ENCODE measurements at places on chromosomes 6 and 20.

- no peak for DNase-seq
Measured at GRCh38 chr6:22056398-22056797, 240.4 kb downstream of the PRL start.

GRCh38 chr20:56465997-56466396 lies 2.4 kb upstream of the RTF2 start:
- no peak for DNase-seq

GRCh38 chr6:4272996-4273395 lies 137.6 kb upstream of the ECI2 start:
- DNase-seq = no peak

- no peak for DNase-seq
Measured at GRCh38 chr6:64233746-64234145, 598.1 kb downstream of the PHF3 start.

DNA sequence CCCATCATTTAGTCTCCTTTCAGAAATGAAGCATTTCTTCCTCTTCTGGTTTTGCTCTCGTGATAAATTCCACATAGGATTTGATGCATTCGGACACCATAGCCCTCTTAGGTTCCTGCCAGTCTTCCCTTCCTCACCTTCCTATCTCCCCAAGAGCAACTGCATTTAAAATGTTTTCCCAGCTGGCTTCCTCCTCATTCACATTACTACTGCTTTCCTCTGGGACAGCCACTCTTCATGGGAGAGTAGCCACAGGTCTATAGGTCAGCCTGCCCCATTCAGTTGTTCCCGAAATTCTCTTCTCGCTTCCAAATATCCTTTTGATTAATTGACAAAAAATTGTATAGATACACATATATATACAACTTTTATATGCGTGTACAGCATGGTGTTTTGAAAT lies 214.2 kb upstream of the PDE10A start:
- no peak for DNase-seq

GRCh38 chr6:103798166-103798565 lies 1061.6 kb downstream of the HACE1 start:
- no peak for DNase-seq

- DNase-seq = no peak
Measured at GRCh38 chr6:305371-306206, 13.3 kb downstream of the DUSP22 start.

GRCh38 chr6:81241126-81242041 lies 511.1 kb downstream of the TENT5A start:
- DNase-seq = no peak

DNA sequence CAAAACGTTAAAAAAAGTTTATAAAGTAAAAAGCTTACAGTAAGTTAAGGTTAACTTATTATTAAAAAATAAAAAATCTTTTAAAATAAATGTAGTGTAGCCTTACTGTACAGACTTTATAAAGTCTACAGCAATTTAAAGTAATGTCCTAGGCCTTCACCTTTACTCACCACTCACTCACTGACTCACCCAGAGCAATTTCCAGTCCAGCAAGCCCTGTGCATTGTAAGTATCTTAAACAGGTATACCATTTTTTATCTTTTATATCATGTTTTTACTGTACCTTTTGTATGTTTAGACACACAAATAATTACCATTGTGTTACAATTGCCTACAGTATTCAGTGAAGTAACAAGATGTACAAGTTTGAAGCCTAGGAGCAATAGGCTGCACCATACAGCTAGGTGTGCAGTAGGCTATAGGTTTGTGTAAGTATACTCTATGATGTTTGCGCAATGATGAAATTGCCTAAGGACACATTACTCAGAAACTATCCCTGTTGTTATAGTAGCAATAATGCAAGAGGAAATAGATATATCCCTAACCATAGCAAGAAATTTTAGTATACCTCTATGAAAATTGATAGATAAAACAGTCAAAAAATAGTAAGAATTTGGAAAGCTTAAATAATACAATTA lies 39.5 kb downstream of the FBXO5 start:
- DNase-seq = no peak

GRCh38 chr20:55472704-55473103 lies 532.6 kb downstream of the CBLN4 start:
- DNase-seq = peak; percentile 14

DNA sequence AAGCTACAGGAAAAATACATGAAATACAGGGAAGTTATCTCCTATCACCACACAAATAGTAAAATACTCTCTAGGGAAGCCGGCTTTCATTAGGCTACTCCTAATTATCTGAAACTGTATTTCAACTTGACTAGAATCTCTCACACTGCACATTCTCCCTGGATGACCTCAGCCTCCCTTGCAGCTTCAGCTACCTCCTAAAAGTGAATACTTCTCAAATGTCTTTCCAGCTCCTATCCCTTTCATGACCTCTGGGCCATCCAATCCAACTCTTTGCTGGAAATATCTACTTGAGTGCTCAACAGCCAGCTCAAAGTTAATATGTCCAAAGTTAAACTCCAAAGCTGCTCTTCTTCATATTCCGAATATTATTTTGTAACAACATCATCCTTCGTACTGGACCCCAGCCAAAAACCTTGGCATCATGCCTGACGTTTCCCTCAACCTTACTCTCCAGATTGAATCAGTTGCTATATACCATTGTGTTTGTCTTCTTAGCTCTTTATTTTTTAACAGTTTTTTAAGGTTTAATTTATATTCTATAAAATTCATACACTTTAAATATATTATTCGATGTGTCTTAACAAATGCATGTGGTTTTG lies 29.4 kb upstream of the KIF6 start:
- no peak for DNase-seq

DNA sequence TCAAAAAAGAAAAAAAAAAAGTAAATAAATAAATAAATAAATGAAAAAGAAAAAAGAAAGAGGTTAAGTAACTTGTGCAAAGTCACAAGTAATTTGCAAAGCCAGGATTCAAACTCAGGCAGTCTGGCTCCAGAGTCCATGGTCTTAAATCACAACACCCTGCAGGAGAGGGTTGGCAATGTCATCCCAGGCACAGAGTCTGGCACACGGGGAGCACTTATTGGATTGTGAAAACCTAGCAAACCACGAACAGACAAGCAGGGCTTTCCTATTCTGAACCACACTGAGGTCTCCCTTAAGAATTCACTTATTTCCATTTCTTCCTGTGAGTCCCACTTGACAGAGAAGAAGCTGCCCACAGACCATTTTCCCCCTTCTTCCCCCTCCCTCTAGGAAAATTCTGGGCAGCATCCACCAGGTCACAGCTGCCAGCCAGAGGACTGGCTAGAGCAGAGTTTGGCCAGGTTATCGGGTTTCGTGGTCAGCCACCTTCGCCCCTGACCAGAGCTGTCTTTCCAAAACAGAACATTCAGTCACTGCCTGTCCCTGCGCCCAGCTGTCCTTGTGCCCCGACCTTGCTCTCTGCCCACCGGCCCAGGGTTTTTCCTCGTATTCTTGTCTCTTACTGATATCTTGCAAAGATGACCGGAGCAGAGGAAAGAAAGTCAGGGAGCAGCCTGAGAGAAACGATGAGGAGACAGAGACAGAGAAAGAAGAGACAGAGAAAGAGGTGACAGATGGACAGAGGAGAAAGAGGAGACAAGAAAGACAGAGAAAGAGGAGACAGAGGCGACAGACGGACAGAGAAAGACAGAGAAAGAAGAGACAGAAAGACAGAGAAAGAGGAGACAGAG lies 106.4 kb upstream of the PTPN1 start:
- DNase-seq = no peak

- no peak for DNase-seq
Measured at GRCh38 chr6:7895125-7895423, 15.5 kb downstream of the TXNDC5 start.

DNA sequence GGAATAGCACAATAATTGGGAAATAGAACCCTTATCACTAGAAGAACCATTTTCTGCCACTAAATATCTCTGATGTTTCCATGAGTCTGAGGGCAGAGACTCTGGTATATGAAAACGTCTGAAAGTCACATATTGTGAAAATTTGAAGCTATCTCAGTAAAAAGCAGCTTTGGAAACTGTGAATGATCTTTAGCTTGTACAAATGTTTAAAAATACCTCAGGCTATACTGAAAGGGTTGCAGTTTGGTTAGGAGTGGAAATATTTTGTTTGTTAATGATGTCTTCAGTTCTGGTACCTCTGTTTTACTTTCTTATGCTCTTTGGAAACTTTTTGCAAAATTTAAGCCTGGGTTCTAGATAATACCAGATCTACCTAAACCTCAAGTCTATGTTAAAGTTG lies 135.0 kb downstream of the SLC16A10 start:
- DNase-seq = no peak

- DNase-seq = no peak
Measured at GRCh38 chr6:144767051-144767450, 481.9 kb downstream of the UTRN start.

GRCh38 chr6:1412901-1413300 lies 23.5 kb downstream of the FOXF2 start:
- no peak for DNase-seq

- no peak for DNase-seq
Measured at GRCh38 chr6:146803601-146804000, 204.8 kb downstream of the ADGB start.

- no peak for DNase-seq
Measured at GRCh38 chr20:31581391-31581790, 23.7 kb upstream of the ID1 start.

- no peak for DNase-seq
Measured at GRCh38 chr20:37574199-37574890, 46.7 kb upstream of the BLCAP start.

- DNase-seq = no peak
Measured at GRCh38 chr6:31710523-31711219, 4.0 kb downstream of the LY6G6F start.

- DNase-seq = no peak
Measured at GRCh38 chr20:61760321-61760720, 305.4 kb downstream of the TAF4 start.

GRCh38 chr6:39498096-39498495 lies 175.6 kb upstream of the KCNK16 start:
- DNase-seq = no peak

DNA sequence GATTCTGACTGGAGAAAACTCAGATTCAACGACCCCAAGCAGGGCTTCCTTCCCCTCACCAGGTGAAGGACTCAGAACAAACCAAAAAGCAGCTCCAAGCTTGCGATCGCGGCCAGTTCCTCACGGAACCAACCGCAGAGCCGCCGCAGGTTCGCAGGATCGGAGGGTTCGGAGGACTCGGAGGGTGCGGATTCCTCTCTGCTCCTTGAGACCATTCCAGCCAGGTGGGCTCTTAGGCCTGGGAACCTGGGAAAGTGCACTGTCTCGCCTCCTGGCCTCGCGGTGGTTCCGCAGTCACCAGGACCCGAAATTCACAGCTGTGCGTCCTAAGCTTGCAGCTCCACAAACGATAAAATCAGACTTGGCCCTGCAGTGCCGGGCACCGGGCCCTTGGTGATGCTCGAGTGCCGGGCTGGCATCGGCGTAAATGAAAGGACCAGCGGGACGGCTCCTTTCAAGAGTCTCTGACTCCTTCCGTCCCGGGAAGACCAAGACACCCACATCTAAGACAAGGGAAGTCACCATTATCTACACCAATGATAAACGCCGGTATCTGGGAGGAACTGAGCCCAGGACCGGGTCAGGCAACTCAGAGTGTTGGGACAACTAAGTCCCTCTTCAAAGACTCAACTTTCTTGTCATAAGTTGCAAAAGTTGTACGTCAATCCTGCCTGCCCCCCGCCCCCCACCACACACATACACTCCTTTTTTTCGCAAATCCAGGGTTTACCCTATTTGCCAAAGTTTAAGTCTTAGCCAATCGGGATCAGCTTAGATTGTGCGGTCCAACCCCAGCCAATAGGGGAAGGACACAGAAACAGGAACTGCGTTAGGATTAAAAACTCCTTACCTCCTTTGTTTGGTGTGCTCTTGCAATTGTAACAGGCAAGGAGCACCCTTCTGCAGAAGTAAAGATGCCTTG lies 69.8 kb upstream of the PRSS16 start:
- peak; percentile 86 for DNase-seq

DNA sequence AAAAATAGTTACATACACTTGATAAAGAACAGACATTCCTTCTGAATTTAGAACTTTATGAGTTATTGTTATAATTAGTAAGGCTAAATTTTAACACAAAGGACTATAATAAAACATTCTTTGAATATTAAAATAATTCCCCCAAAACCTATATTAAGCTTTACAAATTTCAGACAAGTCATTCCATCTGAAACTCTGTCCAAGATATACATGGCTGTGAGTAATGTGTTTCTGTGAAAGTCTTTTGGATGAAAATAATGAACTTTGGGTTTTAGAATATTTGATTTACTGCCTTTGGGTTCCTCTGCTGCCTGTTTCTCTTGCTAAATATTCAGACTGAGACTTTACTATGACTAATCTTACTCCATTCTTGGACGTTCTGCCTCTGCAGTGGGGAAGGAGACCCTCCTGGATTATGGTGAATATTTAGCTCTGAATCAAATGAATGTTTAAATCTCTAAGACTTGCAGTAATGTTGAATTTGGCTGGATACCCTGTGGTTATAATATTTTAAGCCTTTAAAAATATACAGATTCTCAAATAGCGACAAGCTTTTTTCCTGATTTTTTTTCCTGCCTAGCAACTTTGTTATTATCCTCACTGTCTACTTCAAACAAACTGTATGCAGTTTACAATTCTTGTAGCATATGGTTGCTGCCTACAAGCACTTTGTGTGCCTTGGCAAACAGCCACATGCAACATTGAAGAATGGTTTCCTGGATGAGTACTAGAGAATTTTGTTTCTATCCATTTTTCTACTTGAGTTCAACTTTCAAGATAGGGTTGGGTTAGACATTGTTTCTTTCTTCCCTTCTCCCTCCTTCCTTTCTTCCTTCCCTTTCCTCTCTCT lies 51.4 kb downstream of the TXLNB start:
- DNase-seq = no peak

GRCh38 chr20:10288421-10288820 lies 69.8 kb downstream of the SNAP25 start:
- no peak for DNase-seq

- DNase-seq = no peak
Measured at GRCh38 chr6:156955494-156956183, 178.5 kb downstream of the ARID1B start.
